Upper lobe of left lung (tissue), 6 donors: ENCODE measurements at places on chromosomes 5 and 9. TPM values are rescaled to one million over a fixed set of nuclear protein-coding genes. Genes with fewer than 3 reads are reported as not detected.

Gene MARVELD2
- total RNA-seq: 25.2 TPM

Gene GPR151
- not detected for total RNA-seq

Gene HTR4
- not detected for total RNA-seq

Gene SLCO6A1
- not detected for total RNA-seq

Gene ELOVL7
- 2.1 TPM for total RNA-seq

Gene TLR4
- 57.0 TPM for total RNA-seq

Gene PCDHA9
- 0.11 TPM for total RNA-seq

Gene DMRT1
- total RNA-seq: not detected

Gene ADRB2
- total RNA-seq: 27.5 TPM

Gene KIAA0825
- 12.6 TPM for total RNA-seq

Gene SPINK14
- not detected for total RNA-seq

Gene RPP25L
- total RNA-seq: 16.5 TPM

Gene CATSPER3
- 0.67 TPM for total RNA-seq

Gene FBXW5
- total RNA-seq: 191 TPM

Gene EQTN
- not detected for total RNA-seq

Gene F2RL2
- total RNA-seq: not detected

Gene PCDHB2
- 5.2 TPM for total RNA-seq

Gene PHF2
- 39.8 TPM for total RNA-seq

Gene SLC6A3
- total RNA-seq: 0.15 TPM

Gene HCN1
- 0.06 TPM for total RNA-seq

Gene PCAT7
- not detected for total RNA-seq

Gene GCNT4
- 3.6 TPM for total RNA-seq

Gene BAAT
- total RNA-seq: not detected

Gene PCDHB12
- total RNA-seq: 1.9 TPM

Gene CCDC69
- 119 TPM for total RNA-seq

Gene COL27A1
- 11.6 TPM for total RNA-seq

Gene TSSK1B
- total RNA-seq: not detected

Gene CLPTM1L
- 248 TPM for total RNA-seq

Gene GPR21
- 1.6 TPM for total RNA-seq

Gene PTGDS
- total RNA-seq: 305 TPM

Gene ADAMTS2
- total RNA-seq: 10.0 TPM

Gene ELAVL2
- total RNA-seq: not detected

Gene SPINK6
- not detected for total RNA-seq
